Activated CD4-positive, alpha-beta T cell treated with anti-CD3 and anti-CD28 coated beads, Interleukin-2, amount 50 U/mL, for 48 hours (primary cell): ENCODE measurements at places on chromosomes 6 and 20.

- no peak for DNase-seq
Measured at GRCh38 chr6:154473324-154473723, 37.2 kb downstream of the CNKSR3 start.

GRCh38 chr6:107698146-107698545 is 126.0 kb downstream of the SCML4 start:
- DNase-seq, result no peak

DNA sequence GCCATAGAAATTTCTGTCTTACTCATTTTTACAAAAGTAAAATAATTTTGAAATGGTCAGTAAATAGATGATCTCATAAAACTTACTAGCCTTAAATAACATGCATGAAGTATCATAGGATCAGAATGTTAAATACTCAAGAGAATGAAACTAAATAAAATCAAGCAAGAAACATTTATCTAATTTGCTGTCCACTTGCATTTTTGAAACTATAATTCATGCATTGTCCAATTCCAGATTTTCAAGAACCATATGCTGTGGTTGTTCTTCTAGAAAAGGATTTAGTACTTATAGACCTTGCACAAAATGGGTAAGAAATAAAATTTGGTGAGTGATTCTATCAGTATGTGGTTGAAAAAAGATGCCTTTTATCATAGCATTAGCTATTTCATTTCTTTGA is 107.0 kb downstream of the STXBP5 start:
- no peak for DNase-seq

GRCh38 chr6:35562060-35562459 is 49.4 kb upstream of the TULP1 start:
- no peak for DNase-seq

GRCh38 chr6:136471372-136471771 is 78.8 kb downstream of the MAP7 start:
- DNase-seq, result no peak

GRCh38 chr6:167398214-167399050 is 73.5 kb downstream of the TTLL2 start:
- no peak for DNase-seq

GRCh38 chr6:35731414-35731735 is 5.5 kb upstream of the ARMC12 start:
- peak; percentile 98 for DNase-seq
